Thoracic aorta endothelial cell (primary cell): ENCODE measurements at places on chromosomes 12 and 14. TPM values are rescaled to one million over a fixed set of nuclear protein-coding genes. Genes with fewer than 3 reads are reported as not detected.

The PLA2G1B gene
- total RNA-seq = not detected in 2 replicates

The MYF5 gene
- not detected in 2 replicates for total RNA-seq

The SLCO1A2 gene
- total RNA-seq = under 0.01 TPM in 1 of 2 replicates, not detected in the other

The SLC41A2 gene
- total RNA-seq = 16.0 and 26.8 TPM in 2 replicates

The TAS2R13 gene
- total RNA-seq = 2.9 and 5.2 TPM in 2 replicates

The RNASE1 gene
- total RNA-seq = 38.3 and 105 TPM in 2 replicates

The KCNJ8 gene
- not detected in 2 replicates for total RNA-seq

The KRT83 gene
- total RNA-seq = not detected in 2 replicates

The RNFT2 gene
- 4.8 and 6.0 TPM in 2 replicates for total RNA-seq

The EXOC3L4 gene
- total RNA-seq = not detected in 2 replicates

The C14orf93 gene
- total RNA-seq = 3.6 and 4.9 TPM in 2 replicates

The COX6A1 gene
- total RNA-seq = 248 and 252 TPM in 2 replicates

The PRH2 gene
- not detected in 2 replicates for total RNA-seq

The OAS2 gene
- 9.8 and 10.3 TPM in 2 replicates for total RNA-seq

The ANKS1B gene
- 0.43 and 1.1 TPM in 2 replicates for total RNA-seq

The ZFHX2 gene
- 0.40 and 0.86 TPM in 2 replicates for total RNA-seq

The CPNE8 gene
- 27.9 and 30.6 TPM in 2 replicates for total RNA-seq

The GYS2 gene
- not detected in 2 replicates for total RNA-seq

The TECPR2 gene
- total RNA-seq = 13.8 and 24.4 TPM in 2 replicates

The DPPA3 gene
- total RNA-seq = not detected in 2 replicates

The MGP gene
- 76.1 and 104 TPM in 2 replicates for total RNA-seq

The TAS2R8 gene
- not detected in 2 replicates for total RNA-seq

The KNTC1 gene
- total RNA-seq = 69.3 and 82.3 TPM in 2 replicates

The TMEM229B gene
- under 0.01 and 0.07 TPM in 2 replicates for total RNA-seq

The KLRK1 gene
- not detected in 2 replicates for total RNA-seq

The HECTD4 gene
- total RNA-seq = 35.9 and 38.0 TPM in 2 replicates

The MEG3 gene
- total RNA-seq = 12.7 and 29.7 TPM in 2 replicates

The KRT3 gene
- total RNA-seq = not detected in 2 replicates

The HSPB8 gene
- total RNA-seq = 5.5 and 6.0 TPM in 2 replicates

The MSI1 gene
- total RNA-seq = not detected in 2 replicates

The TRIM9 gene
- total RNA-seq = under 0.01 and 0.43 TPM in 2 replicates

The NEUROD4 gene
- total RNA-seq = not detected in 2 replicates

The ZDHHC22 gene
- not detected in 2 replicates for total RNA-seq

The RBP5 gene
- 0.50 TPM in 1 of 2 replicates, not detected in the other for total RNA-seq

The SYCP3 gene
- total RNA-seq = 0.07 and 0.27 TPM in 2 replicates

The MYH6 gene
- not detected in 2 replicates for total RNA-seq

The NTS gene
- total RNA-seq = not detected in 2 replicates

The BCL11B gene
- total RNA-seq = under 0.01 and 0.27 TPM in 2 replicates

The CACNA1C gene
- total RNA-seq = not detected in 2 replicates

The ANHX gene
- total RNA-seq = not detected in 2 replicates

The RPL10L gene
- not detected in 2 replicates for total RNA-seq

The PKP2 gene
- total RNA-seq = 5.1 and 8.7 TPM in 2 replicates

The PTGER2 gene
- not detected in 2 replicates for total RNA-seq

The CCDC197 gene
- not detected in 2 replicates for total RNA-seq

The PUS1 gene
- 19.5 and 20.2 TPM in 2 replicates for total RNA-seq

The TSPAN19 gene
- total RNA-seq = not detected in 2 replicates

The ZNF410 gene
- 55.1 and 60.7 TPM in 2 replicates for total RNA-seq

The LUM gene
- 1.0 and 2.4 TPM in 2 replicates for total RNA-seq

The MIP gene
- total RNA-seq = not detected in 2 replicates

The KCNC2 gene
- total RNA-seq = not detected in 2 replicates

The FGF23 gene
- total RNA-seq = not detected in 2 replicates
